ENCODE measurements at places on chromosomes 5 and 9.

DNA sequence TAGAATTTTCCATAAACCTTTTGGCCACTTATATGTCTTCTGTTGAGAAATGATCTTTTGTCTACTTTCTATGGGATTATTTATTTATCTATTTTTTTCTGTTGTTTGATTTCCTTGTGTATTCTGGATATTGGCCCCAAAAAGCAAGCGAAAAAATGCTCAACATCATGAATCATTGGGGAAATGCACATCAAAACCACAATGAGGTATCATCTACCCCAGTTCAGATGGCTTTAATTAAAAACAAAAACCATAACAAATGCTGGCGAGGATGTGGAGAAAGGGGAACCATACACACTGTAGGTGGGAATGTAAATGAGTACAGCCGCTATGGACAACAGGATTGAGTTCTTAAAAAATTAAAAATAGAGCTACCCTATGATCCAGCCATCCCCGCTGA, 125.0 kb upstream of the LPCAT1 start:
- DNase-seq, result no peak

- no peak for DNase-seq
Measured at GRCh38 chr5:160432196-160432595, 10.5 kb downstream of the PTTG1 start.

- DNase-seq, result no peak
Measured at GRCh38 chr5:167709625-167710024, 581.8 kb upstream of the WWC1 start.

- no peak for DNase-seq
Measured at GRCh38 chr5:137113161-137113560, 386.0 kb downstream of the SPOCK1 start.

GRCh38 chr5:9269014-9269413, 276.9 kb downstream of the SEMA5A start:
- DNase-seq, result no peak

DNA sequence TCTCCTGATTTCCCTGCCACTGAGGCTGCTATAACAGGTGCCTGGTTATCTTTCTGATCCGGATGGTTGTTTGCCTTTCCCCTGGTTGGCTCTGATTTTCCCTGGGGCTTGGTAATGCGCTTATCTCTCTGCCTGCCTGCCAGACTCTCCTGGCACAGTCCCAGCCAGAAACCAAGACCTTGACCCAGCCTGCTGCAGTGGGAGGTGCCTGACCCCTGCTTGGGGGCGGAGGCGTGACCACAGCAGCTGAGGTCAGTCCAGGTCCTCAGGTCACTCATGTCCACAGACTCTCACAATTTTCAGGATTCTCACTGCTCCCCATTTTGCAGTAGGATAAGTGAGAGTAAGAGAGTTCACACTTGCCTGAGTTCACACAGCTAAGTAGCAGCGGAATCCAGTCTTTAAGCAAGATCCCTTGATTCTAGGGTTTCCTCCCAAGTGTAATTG, 24.4 kb upstream of the SYNPO start:
- no peak for DNase-seq

DNA sequence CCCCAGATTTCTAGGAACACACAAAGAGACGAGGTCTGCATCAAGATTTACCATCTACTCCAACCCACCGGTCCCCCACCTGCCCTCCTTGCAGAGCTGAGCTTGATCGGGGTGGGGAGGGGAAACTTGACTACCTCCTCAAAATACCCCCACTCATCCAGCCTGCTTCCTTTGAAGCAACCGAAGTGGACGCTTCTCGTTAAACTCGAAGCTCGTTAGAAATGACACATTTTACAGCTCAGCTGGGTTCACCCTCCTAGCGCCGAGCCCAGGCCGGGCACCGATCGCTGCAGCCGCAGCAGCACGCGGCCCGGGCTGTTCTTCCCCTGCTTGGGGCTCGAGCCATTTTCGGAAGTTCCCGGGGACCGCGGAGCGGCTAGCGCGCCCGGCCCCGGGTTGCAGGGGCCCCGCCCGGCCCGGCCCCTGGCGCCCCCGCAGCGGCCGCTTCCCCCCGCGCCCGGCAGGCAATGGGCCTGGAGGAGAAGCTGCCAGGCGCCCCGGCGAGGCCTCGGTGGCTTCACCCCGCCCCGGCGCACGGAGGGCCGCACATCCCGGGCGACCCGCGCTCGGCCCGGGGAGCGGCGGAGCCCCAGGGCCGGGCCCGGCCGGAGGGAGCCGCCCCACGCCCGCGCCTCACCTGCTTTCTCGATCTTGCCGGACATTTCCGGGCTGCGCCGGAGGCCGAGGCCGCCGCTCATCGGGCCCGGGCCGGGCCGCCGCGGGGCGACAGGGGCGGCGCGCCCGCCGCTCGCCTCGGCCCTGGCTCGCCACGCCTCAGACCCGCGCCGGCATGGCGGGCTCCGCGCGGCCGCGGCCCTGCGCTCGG, 530 bp downstream of the RAPGEF1 start:
- no peak for DNase-seq

GRCh38 chr5:97980291-97980690, 793.2 kb upstream of the RGMB start:
- DNase-seq, result no peak

- no peak for DNase-seq
Measured at GRCh38 chr9:78559449-78559885, 262.5 kb downstream of the PSAT1 start.

DNA sequence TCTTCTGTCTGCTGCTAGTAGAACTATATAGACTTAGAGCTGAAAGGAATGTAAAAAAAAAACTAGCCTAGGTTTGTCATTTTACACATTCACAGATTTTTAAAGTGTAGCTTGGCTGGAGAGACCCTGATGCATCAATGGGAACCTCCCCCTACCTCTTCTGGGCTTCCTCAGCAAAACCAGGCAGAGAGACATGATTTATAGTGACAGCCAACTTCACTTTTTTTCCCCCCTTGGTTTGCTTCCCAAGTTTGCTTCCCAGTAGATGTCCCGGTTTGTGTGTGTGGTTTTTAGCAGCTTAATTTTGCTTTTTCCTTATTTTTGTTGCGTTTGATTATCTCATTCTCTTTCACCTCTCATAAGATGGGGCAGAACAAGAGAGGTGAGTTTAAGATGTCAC, 1.8 kb downstream of the OTULIN start:
- DNase-seq, result no peak

GRCh38 chr5:179794171-179794570, 385 bp downstream of the LTC4S start:
- no peak for DNase-seq

DNA sequence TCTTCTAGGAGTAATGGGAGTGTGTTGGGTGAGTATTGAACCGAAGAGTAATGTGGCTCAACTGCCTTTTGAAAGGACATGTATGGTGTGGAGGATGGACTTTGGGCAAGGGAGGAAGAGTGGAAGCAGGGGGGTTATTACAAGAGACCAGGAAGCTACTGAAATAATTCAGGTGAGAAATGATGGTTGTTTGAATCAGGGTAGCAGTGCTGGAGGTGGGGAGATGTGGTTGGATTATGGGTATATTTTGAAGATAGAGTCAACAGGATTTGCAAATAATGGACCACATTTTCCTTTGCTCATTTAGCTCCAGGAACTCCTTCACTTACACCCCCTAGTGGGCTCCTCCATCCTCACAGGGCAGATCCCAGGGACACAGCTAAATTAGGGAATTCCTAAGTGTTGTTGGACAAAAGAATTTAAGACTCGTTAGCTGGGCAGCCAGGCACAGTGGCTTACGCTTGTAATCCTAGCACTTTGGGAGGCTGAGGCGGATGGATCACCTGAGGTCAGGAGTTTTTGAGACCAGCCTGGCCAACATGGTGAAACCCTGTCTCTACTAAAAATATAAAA, 1.2 kb upstream of the SLC4A9 start:
- no peak for DNase-seq

DNA sequence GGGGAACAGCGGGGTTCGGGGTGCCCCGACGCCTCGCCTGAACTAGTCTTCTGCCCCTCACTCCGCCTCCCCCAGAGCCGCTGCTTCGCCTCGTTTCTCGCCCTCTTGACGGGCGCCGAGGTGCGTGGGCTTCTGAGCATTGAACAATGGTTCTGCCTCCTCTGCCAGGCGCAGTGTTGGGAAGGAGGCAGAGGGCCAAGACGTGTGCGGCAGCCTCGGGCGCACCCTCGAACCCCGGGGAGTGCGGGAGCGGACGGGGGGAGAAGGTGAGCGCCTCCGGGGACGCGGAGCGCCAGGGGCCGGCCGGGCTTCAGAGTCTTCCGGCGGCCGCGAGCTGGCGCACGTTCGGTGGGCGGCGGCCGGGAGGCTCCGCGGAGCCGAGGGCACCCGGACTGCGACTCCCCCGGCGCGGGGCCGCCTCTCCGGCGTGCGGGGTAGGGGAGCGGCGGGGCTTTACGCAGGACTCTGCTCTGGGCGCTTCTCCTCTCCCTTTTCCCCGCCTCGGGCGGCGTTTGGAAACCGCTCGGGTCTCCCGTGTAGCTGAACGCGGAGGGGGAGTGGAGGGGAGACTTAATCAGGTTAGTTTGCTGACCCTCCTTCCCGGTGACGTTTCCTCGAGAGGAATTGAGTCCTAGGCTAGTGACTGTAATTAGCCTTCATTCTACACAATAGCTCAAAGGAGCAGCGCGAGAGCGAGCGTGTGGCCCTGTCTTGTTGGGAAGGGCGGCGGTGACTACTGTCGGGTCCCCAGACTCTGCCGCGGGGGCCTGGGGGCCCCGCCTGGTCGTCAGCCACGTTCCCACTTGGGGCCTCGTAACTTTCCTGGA, 1.1 kb downstream of the VLDLR start:
- DNase-seq, result no peak

- DNase-seq, result no peak
Measured at GRCh38 chr5:41312478-41313060, 99.2 kb upstream of the C6 start.

- DNase-seq, result no peak
Measured at GRCh38 chr5:175478008-175478383, 364 bp upstream of the SFXN1 start.

DNA sequence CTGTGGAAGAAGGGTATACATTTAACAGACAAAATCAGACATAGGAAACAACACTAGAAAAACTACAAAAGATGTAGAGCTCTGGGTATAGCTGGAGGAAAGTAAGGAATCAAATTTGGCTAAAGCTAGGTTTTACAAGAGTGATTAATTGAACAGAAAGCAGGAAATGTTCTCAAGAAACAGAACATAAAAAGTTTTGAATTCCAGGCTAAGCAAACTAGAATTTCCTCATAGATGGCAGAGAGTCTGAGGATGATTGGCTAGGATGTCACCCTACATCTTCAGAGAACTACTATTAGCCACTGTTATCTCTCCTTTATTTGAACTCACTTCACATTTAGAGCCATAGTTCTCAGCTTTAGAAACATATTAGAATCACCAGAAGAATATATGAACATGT, 502.1 kb upstream of the PAPPA start:
- DNase-seq, result no peak

GRCh38 chr9:14188538-14188937, 125.4 kb downstream of the NFIB start:
- no peak for DNase-seq

All from stimulated activated CD8-positive, alpha-beta memory T cell treated with anti-CD3 and anti-CD28 coated beads, Interleukin-15, amount 100 ng/mL, for 4 hours (primary cell).